CD4-positive, alpha-beta T cell treated with Interleukin-1 beta for 1 hour (primary cell): ENCODE measurements at places on chromosomes 11 and 22.

DNA sequence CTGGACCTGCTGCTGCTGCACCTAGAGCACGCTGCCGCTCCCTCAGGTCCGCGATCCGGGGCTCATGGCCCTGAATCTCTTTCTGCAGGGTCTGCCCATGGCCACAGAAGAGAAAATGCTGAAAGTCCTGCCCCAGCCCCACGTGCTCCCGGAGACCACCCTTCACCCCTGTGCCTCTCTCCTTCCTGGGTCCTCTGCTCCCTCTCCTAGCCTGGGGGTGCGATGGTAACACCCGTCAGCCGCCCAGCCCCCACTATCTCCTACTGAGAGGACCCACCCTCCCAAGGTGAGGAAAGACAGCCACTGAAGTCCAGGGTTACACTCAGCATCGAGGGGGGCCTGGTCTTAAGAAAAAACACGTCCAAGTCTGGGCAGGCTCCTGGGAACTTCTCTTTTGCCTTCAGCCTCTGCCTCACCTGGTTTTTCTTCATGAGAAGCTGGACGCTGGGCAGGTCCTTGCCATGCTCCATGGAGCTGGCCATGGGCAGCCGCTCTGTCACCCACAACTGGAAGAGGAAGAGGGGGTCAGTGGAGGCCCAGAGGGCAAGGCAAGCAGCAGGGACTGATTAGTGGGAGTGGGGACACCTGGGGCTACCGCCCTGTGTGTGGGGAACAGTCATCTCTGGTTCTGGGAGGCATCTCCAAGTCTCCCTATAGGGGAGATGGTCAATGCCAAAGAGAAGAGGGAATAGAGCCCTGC is 15.8 kb upstream of the RBM4B start:
- DNase-seq: no peak

GRCh38 chr11:2361565-2361964 is 15.5 kb upstream of the CD81 start:
- DNase-seq: no peak

DNA sequence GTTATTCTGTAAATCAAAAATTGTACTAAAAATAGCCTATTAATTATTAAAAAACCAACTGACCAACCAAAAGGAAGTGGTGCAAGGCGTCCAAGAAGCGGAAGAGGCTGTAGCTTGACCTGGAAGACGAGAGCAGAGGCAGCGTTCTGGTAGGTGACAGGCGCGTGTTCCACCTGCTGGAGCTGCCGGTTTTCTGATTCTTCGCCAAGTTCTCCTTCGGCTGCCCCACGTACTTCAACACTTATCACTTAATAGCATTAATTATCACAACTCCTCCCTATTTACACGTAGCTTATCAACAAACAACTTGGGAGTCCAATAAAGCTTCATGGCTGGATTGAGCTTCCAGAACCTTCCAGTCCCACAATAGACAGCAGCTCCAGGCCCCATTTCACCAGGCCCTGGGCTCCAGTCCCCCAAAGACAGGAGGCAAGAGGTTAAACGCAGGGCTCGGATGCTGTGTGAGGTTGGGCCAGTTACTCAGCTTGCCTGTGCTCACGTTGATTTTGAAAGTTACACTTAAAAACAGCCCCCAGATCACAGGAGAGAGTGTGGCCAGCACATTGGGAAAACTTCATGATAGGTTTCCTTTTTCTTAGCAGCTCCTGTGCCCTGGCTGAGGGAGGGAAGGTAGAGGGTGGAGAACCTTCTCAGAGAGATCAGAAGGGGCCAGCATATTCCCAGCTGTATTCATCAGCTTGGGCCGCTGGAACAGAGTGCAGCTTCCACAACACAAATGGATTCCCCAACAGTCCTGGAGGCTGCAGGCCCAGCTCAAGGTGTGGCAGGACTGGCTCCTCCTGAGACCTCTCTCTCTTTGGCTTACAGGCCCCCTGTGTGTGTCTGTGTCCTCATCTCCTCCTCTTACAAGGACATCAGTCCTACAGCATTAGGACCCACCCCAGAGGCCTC is 54.2 kb upstream of the FGF3 start:
- DNase-seq: no peak

GRCh38 chr11:119806064-119806915 is 77.3 kb upstream of the NECTIN1 start:
- no peak for DNase-seq

DNA sequence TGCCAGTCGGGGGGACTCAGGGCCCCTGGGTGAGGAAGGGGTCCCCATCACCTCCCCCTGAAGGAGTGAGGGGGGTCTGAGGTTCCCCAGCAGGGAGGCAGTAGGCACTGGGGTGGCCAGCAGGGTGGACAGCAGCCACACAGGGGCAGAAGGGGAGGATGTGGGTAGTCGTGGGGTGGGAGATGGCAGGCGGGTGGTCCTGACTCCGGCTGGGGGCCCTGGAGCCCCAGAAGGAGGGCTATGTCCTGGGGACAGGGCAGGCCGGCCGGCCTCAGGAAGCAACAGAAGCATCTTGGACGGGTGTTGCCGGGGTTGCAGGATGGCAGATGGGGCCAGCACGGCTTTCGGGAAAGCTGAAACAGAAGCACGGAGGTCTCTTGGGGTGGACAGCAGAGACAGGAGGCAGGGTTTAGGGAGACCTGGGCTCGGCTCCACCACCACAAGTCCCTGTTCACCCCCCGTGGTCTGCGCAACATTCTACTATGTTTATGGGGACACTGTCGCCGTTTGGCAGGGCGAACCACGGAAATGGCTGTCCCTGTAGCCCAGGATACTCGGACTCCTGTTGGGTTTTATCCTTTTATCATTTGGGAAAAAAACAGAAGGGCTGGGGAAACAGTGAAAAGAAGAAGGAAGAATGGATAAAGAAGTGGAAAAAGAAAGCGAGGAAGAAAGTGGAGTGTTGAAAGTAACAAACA is 14.1 kb downstream of the VWCE start:
- no peak for DNase-seq

GRCh38 chr11:48122656-48123055 is 94.0 kb upstream of the OR4B1 start:
- DNase-seq: no peak

- DNase-seq: no peak
These were observed 97.9 kb downstream of the WNT7B start for GRCh38 chr22:45878901-45879551.

GRCh38 chr11:122655527-122656072 is at the start of gene UBASH3B:
Gene UBASH3B (plus strand): TSS chr11:122655722. CDS start chr11:122656050, 328 bp downstream.
- peak; percentile 64 for DNase-seq

GRCh38 chr22:37972527-37972926 is 11.8 kb downstream of the SOX10 start:
- no peak for DNase-seq
